ENCODE measurements at places on chromosomes 7 and 10.
A peak's percentile ranks its signal among the peaks of the same experiment; 100 is the strongest.

DNA sequence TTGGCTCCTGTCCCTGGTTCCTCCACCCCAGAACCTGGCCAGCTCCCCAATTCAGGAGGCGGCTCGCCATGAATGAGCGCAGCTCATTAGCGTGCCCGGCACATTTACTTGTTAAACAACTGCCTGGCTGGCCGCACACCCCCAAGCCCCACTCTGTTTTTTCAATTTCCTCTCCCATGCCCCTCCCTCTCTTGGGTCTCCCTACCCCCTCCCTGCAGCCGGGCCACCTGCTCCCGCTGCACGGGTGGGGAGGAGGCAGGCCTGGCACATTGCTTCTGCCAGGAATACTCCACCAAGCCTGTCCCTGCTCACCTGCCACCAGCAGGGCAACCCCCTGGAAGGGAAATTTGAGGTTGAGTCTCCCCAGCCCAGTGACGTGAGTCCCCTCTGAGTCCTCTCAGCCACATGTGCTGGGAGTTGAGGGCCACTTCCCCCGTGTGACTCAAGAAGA lies 2.5 kb upstream of the SLIT1 start:
- peaks cover 5% of the 10 kb centered on the region for H3K4me1 ChIP-seq
- no peak overlapping the region for H3K27ac ChIP-seq
- no peak for DNase-seq
- H3K4me3 ChIP-seq, result no peak overlapping the region

- peaks cover 12% of the 10 kb centered on the region for H3K27me3 ChIP-seq
- H3K36me3 ChIP-seq, result no peaks in the 10 kb centered on the region
Measured at GRCh38 chr7:79406371-79406770, 47.1 kb downstream of the MAGI2 start.

DNA sequence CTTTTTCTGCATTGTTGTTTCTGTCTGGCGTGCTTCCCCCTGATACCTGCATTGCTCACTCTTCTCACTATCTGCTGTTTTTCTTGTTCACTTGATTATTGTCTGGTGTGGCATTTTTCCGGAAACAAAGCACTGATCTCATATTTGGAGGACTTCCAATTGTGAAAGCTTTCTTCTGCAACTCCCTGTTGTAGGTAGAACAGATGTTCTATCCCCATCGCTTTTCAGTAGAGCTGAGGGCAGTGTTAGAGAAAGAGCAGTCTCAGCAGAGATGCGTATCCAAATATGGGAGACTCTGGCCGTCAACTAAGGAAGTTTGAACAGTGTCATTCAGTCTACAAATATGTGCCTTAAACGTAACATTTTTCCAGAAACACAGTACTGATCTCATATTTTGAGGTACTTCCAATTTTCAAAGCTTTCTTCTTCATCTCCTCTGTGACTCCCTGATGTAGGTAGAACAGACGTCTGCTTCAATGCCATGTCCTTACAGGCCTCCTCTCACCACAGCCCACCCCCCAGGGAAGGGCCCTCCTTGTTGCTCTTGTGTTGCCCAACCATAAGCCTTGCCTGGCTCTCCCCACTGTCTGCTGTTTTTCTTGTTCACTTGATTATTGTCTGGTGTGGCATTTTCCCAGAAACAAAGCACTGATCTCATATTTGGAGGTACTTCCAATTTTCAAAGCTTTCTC lies 27.1 kb upstream of the GJD4 start:
- no peaks in the 10 kb centered on the region for H3K27me3 ChIP-seq
- DNase-seq, result no peak
- H3K4me1 ChIP-seq, result peaks cover 28% of the 10 kb centered on the region
- H3K4me3 ChIP-seq, result no peak overlapping the region
- H3K36me3 ChIP-seq, result no peaks in the 10 kb centered on the region

- DNase-seq, result no peak
- H3K27ac ChIP-seq, result no peak overlapping the region
- H3K36me3 ChIP-seq, result no peaks in the 10 kb centered on the region
- no peak overlapping the region for H3K4me3 ChIP-seq
- no peaks in the 10 kb centered on the region for H3K27me3 ChIP-seq
- H3K4me1 ChIP-seq, result no peaks in the 10 kb centered on the region
Measured at GRCh38 chr10:18875477-18875876, 173.1 kb upstream of the MALRD1 start.

DNA sequence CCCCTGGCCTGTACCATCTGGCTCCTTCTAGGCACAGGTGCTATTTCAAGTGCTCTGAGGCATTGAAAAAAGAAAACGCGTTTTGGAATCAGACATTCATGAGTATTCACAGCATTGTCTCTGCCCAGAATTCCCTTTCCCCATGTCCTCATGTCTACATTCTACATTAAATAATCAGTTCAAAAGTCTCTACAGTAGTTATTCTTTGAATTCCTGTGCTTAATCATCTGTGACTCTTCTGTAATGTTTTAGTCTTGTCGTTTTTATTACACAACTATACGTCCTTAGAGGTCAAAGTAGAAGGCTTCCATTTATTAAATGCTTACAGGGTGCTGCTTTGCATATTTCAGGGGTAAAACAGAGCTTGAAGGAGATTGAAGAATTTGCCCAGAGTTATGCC lies 95.7 kb downstream of the BICC1 start:
- no peaks in the 10 kb centered on the region for H3K27me3 ChIP-seq
- H3K4me1 ChIP-seq, result peaks cover 13% of the 10 kb centered on the region
- DNase-seq, result no peak
- peaks cover 6% of the 10 kb centered on the region for H3K36me3 ChIP-seq
- no peak overlapping the region for H3K27ac ChIP-seq

- no peaks in the 10 kb centered on the region for H3K4me1 ChIP-seq
- H3K36me3 ChIP-seq, result no peaks in the 10 kb centered on the region
- peaks cover 2% of the 10 kb centered on the region for H3K27me3 ChIP-seq
- H3K4me3 ChIP-seq, result no peak overlapping the region
- no peak overlapping the region for H3K27ac ChIP-seq
Measured at GRCh38 chr7:936386-937054, 18.0 kb downstream of the ADAP1 start.

DNA sequence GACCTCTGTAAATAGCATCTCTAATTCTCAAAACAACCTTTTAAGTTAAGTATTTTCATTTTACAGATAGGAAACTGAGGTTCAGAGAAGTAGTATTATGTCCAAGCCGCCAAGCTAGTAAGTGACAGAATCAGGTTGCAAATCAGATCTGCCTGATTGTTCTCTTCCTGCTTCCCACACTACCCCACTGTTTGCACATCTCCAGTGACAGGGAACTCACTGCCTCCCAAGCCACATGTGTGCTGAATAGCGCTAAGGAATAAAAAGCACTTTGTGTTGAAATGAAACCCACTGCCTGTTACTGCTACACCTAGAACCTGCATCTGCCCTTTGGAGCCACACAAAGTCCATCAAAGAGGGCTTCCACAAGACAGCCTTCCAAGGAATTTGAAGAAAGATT lies 45.1 kb upstream of the WDR11 start:
- no peak overlapping the region for H3K27ac ChIP-seq
- H3K36me3 ChIP-seq, result no peaks in the 10 kb centered on the region
- no peaks in the 10 kb centered on the region for H3K4me1 ChIP-seq
- H3K4me3 ChIP-seq, result no peak overlapping the region
- H3K27me3 ChIP-seq, result no peaks in the 10 kb centered on the region

DNA sequence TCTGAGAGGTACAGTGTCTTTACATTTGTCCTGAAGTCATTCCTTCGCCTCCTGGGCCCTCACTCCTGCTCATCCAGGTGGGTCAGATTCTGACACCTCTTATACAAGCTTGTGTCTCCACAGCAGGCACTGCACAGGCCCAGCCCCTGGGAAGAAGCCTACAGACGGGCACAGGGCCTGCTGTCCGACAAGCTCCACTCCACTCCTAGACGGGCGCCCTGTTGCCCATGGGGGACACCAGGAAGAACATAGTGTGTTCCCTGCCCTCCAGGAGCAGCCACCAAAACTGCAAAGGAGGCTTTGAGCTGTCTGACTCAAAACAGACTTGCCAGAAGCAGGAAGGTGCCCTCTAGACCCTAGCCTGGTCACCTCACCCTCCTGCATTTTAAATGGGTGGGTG lies 45.6 kb upstream of the SLC29A3 start:
- no peaks in the 10 kb centered on the region for H3K27me3 ChIP-seq
- no peak overlapping the region for H3K4me3 ChIP-seq
- H3K36me3 ChIP-seq, result no peaks in the 10 kb centered on the region
- no peak overlapping the region for H3K27ac ChIP-seq
- H3K4me1 ChIP-seq, result peaks cover 6% of the 10 kb centered on the region
- no peak for DNase-seq

GRCh38 chr7:112199035-112199655 lies 7.1 kb downstream of the DOCK4 start:
- no peak for DNase-seq
- H3K27me3 ChIP-seq, result peaks cover 14% of the 10 kb centered on the region
- H3K4me3 ChIP-seq, result no peak overlapping the region
- H3K27ac ChIP-seq, result no peak overlapping the region
- H3K36me3 ChIP-seq, result no peaks in the 10 kb centered on the region
- no peaks in the 10 kb centered on the region for H3K4me1 ChIP-seq

GRCh38 chr10:95906677-95907455 lies 909 bp upstream of the CC2D2B start:
- 0 out of 2 replicates have a peak, but pooled peaks cover 3% of the 10 kb centered on the region for H3K4me1 ChIP-seq
- no peak overlapping the region for H3K27ac ChIP-seq
- peak overlapping the region; percentile 56 for H3K4me3 ChIP-seq
- no peaks in the 10 kb centered on the region for H3K36me3 ChIP-seq
- peaks cover 5% of the 10 kb centered on the region for H3K27me3 ChIP-seq
- DNase-seq, result no peak

Data from SJSA1 (cell line).